ENCODE measurements at places on chromosomes 13 and 19. TPM values are rescaled to one million over a fixed set of nuclear protein-coding genes. Genes with fewer than 3 reads are reported as not detected.

Gene LPAR2
- 0.75 TPM for total RNA-seq

Gene JAK3
- total RNA-seq, result 28.1 TPM

Gene RNF113B
- total RNA-seq, result not detected

Gene CDK8
- total RNA-seq, result 4.3 TPM

Gene CELF5
- total RNA-seq, result not detected

Gene MYO1F
- total RNA-seq, result 5.0 TPM

Gene RFX2
- 107 TPM for total RNA-seq

Gene HIPK4
- not detected for total RNA-seq

DNA sequence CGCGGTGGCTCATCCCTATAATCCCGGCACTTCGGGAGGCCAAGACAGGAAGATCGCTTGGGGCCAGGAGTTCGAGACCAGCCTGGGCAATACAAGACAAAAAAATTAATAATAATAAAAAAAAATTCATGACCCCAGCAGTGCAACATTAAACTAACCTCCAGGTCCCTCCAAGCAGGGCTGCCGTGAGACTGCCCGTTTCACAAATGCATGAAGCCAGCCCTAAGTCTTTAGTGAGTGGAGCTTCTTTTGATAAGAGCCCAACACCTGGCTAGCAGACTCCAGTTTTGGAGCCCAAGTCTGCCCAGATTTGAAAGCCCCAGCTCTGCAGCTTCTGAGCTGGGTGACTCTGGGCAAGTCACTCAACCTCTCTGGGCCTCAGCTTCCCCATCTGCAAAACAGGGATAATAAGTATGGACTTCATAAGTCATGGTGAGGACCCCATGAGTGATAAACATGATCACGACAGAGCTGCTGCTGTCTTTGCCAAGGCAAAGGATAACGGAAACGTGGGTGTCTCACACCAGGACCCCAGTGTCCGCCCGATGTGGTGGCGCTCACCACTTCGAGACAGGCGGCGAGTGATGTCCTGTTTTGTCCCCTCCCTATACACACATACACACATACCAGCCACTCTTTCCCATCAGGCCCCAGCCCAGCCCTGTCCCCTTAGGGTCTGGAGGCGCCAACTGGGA is 38.4 kb upstream of the NANOS3 start:
- peaks cover 34% of the 10 kb centered on the region for H3K36me3 ChIP-seq
- no peak for DNase-seq
- no peaks in the 10 kb centered on the region for H3K27me3 ChIP-seq

GRCh38 chr13:27797228-27797624 is 4.9 kb downstream of the GSX1 start:
- H3K4me3 ChIP-seq, result no peak overlapping the region
- no peak overlapping the region for H3K27ac ChIP-seq
- peaks cover 23% of the 10 kb centered on the region for H3K27me3 ChIP-seq
- no peak for DNase-seq
- H3K36me3 ChIP-seq, result no peaks in the 10 kb centered on the region

DNA sequence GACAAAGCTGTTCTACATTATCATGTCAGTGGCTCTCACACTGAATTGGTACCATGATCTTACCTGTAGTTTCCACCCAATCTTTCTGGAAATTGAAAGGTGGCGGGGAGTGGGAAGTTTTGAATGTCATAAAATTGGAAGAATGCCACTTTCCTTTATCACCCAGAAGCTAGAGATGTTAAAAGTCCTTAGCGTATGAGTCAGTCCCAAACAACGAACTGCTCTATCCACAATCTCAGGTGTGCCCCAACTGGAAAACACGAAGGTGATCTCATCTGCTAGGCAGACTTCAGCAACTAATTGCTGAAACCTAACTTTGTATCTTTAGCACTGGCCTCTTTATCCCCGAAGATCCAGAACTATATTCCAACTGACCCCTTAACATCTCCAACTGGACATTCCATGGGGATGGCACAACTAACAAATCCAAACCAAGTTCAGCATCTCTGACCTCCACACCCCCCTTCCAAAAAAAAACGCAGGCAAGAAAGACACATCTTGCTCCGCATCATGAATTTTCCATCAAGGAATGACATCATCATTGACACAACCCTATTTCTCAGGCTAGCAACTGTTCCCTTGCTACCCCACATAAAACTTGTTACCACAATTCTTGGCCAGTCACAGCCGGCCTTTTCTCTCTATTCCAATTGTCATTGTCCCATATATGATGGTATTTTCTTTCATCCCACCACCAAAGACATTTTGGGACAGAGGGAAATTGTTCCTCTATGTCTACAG is 175.4 kb downstream of the KLF12 start:
- H3K4me3 ChIP-seq, result no peak overlapping the region

- H3K27ac ChIP-seq, result no peak overlapping the region
- H3K4me3 ChIP-seq, result peak overlapping the region; percentile 55
- H3K36me3 ChIP-seq, result no peaks in the 10 kb centered on the region
- peaks cover 6% of the 10 kb centered on the region for H3K27me3 ChIP-seq
- no peak for DNase-seq
These were observed 1.2 kb downstream of the CHST8 start for GRCh38 chr19:33622809-33623511.

GRCh38 chr19:41627966-41628675 is 1.2 kb upstream of the CEACAM4 start:
- no peaks in the 10 kb centered on the region for H3K27me3 ChIP-seq
- no peaks in the 10 kb centered on the region for H3K4me1 ChIP-seq

- H3K4me3 ChIP-seq, result no peak overlapping the region
- H3K27me3 ChIP-seq, result no peaks in the 10 kb centered on the region
- no peaks in the 10 kb centered on the region for H3K4me1 ChIP-seq
- DNase-seq, result no peak
- no peak overlapping the region for H3K27ac ChIP-seq
These were observed 26.8 kb downstream of the SKA3 start for GRCh38 chr13:21149568-21149967.

GRCh38 chr13:74229242-74229641 is 95.0 kb upstream of the KLF12 start:
- H3K4me3 ChIP-seq, result no peak overlapping the region

- H3K4me3 ChIP-seq, result no peak overlapping the region
- H3K27ac ChIP-seq, result peak overlapping the region; percentile 55
- no peak for DNase-seq
- H3K36me3 ChIP-seq, result no peaks in the 10 kb centered on the region
These were observed 116.1 kb downstream of the STARD13 start for GRCh38 chr13:33169273-33169980.

GRCh38 chr13:80386002-80386401 is 45.1 kb upstream of the SPRY2 start:
- no peaks in the 10 kb centered on the region for H3K36me3 ChIP-seq
- H3K27me3 ChIP-seq, result no peaks in the 10 kb centered on the region
- DNase-seq, result no peak
- no peaks in the 10 kb centered on the region for H3K4me1 ChIP-seq
- no peak overlapping the region for H3K27ac ChIP-seq

Data from ascending aorta (tissue), 2 donors.